ENCODE measurements at places on chromosomes 11 and 22. TPM values are rescaled to one million over a fixed set of nuclear protein-coding genes. Genes with fewer than 3 reads are reported as not detected.

Gene C11orf42
- total RNA-seq: not detected

Gene RHOD
- total RNA-seq: 0.83 TPM

- DNase-seq: no peak
- no peak overlapping the region for H3K27ac ChIP-seq
- H3K4me1 ChIP-seq: no peaks in the 10 kb centered on the region
- H3K4me3 ChIP-seq: no peak overlapping the region
Observed at GRCh38 chr11:37503411-37504059, 905.5 kb upstream of the RAG2 start.

GRCh38 chr22:30235687-30236170 lies 10.8 kb downstream of the LIF start:
- no peak for DNase-seq
- H3K36me3 ChIP-seq: no peaks in the 10 kb centered on the region
- no peak overlapping the region for H3K4me3 ChIP-seq
- no peaks in the 10 kb centered on the region for H3K4me1 ChIP-seq
- no peaks in the 10 kb centered on the region for H3K27me3 ChIP-seq

Gene PTPRJ
- total RNA-seq: 11.8 TPM

DNA sequence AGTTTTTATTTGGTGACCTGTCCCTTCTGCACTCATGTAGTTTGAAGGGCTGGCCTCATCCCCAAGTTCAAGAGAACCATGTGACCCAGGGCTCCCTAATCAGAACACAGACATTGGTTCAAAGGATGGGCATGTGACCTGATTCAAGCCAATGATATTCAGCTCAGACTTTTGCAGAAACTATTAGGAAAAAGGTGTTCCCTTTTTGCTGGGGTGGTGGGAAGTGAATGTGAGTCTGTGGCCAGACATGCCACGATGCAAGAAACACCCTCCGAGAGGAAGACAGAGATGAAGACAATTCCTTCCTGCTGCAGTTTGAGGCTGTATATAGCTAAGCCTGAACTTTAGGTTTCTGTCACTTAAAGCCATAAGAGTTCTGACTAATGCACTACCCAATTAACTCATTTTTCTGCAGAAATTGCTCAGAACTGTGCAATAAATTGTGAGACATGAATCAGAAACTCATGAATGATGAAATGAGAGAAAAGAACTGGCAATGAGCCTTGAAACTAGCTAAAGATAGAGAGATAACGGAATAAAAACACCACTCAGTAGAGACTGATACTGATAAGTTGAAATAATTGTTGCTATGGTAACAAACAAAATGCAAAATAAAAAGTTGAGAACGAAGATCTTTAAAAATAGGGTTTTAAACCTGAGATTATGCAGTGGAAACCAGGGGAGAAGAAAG lies 9.2 kb upstream of the MAPK1 start:
- peaks cover 5% of the 10 kb centered on the region for H3K4me1 ChIP-seq
- no peaks in the 10 kb centered on the region for H3K36me3 ChIP-seq
- no peaks in the 10 kb centered on the region for H3K27me3 ChIP-seq
- H3K4me3 ChIP-seq: no peak overlapping the region
- no peak overlapping the region for H3K27ac ChIP-seq
- peak; percentile 18 for DNase-seq

DNA sequence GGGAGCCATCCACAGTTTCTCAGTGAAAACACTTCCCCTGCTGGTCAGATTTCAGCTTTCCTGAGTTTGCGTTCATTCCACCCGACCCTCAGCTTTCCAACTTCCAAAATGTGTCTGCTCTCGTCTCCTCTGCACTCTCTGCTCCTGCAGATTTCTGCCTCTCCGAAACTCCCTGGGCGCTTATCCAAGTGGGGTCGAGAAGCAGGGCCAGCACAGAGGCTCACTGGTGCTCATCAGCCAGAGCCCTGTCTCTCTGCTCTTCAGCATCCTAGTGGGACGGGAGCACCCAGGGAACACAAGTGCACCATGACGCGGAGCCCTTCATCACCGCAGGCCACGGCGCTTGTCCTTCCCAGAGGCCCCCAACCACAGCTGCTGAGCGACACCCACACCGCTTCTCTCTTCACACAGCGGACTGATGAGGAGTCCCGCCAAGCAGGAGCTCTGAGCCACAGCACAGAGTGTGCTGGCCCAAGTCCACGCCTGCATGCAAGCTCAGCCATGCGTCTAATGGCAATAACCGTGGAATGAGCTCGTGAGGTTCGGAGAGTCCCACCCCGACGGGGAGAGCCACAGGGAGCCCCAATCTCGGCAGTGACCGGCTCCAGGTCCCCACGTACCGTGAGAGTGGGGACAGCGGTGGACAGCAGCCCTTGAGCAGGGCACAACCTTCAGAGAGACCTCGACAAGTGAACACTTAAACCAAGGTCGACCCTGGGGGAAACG lies 27.9 kb upstream of the MOB2 start:
- DNase-seq: no peak
- no peaks in the 10 kb centered on the region for H3K36me3 ChIP-seq
- H3K4me3 ChIP-seq: no peak overlapping the region
- H3K4me1 ChIP-seq: peaks cover 7% of the 10 kb centered on the region
- no peak overlapping the region for H3K27ac ChIP-seq

GRCh38 chr22:19120829-19121630 lies 1.2 kb downstream of the DGCR2 start:
- H3K27ac ChIP-seq: peak overlapping the region; percentile 95
- H3K4me1 ChIP-seq: peaks cover 13% of the 10 kb centered on the region
- H3K36me3 ChIP-seq: peaks cover 2% of the 10 kb centered on the region
- H3K27me3 ChIP-seq: no peaks in the 10 kb centered on the region

Gene CDC42EP2
- total RNA-seq: 5.4 TPM

GRCh38 chr22:26431261-26431995 lies 2.4 kb downstream of the ASPHD2 start:
- no peak overlapping the region for H3K4me3 ChIP-seq
- H3K36me3 ChIP-seq: no peaks in the 10 kb centered on the region
- peaks cover 7% of the 10 kb centered on the region for H3K27me3 ChIP-seq
- peaks cover 11% of the 10 kb centered on the region for H3K4me1 ChIP-seq
- H3K27ac ChIP-seq: no peak overlapping the region

DNA sequence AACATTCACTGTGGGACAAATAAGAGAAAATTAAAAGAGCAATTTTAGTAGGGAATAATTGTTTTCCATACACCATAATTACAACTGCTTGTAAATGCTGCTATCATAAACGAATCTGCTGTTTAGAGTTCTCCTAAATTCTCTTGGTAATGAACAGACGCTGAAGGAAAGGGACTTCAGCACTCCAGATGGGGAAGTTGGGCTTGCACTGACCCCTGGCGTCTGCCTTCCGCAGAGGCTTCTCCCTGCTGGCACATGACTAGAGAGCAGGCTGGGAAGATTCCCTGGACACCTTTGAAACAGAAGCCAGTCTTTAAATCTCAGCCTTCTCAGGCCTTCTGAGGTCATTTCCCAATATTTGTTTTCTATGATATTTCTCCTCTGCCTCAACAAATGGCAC lies 84.1 kb downstream of the NXPE2 start:
- no peaks in the 10 kb centered on the region for H3K4me1 ChIP-seq
- H3K27ac ChIP-seq: no peak overlapping the region
- peak; percentile 62 for DNase-seq
- H3K27me3 ChIP-seq: no peaks in the 10 kb centered on the region

Gene TTLL1
- 6.8 TPM for total RNA-seq
